D341Med (cell line): ENCODE measurements at places on chromosomes 12 and 14.

- DNase-seq: no peak
Measured at GRCh38 chr12:93938317-93938716, 210.1 kb upstream of the PLXNC1 start.

- no peak for DNase-seq
Measured at GRCh38 chr12:91890742-91891141, 254.9 kb downstream of the BTG1 start.

DNA sequence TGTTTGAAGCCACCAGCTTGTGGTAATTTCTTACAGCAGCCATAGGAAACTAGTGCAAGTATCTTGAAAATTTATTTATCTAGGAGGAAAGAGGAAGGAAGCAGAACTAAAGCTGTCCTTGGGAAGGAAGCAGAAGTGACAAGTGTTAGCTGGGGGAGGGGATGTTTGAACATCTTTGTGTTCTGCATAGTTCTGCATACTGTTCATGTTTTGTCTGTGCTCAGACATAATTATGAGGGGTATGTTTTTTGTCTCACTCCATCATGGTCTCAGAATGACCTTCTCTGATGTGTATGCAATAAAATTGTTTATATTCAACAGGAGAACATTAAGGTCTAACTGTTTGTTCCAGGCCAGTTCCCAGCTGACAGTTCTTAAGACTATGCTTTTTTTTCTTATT lies 606.5 kb downstream of the GALC start:
- DNase-seq: no peak

- DNase-seq: no peak
Measured at GRCh38 chr12:55822228-55822627, 4.4 kb downstream of the ORMDL2 start.

DNA sequence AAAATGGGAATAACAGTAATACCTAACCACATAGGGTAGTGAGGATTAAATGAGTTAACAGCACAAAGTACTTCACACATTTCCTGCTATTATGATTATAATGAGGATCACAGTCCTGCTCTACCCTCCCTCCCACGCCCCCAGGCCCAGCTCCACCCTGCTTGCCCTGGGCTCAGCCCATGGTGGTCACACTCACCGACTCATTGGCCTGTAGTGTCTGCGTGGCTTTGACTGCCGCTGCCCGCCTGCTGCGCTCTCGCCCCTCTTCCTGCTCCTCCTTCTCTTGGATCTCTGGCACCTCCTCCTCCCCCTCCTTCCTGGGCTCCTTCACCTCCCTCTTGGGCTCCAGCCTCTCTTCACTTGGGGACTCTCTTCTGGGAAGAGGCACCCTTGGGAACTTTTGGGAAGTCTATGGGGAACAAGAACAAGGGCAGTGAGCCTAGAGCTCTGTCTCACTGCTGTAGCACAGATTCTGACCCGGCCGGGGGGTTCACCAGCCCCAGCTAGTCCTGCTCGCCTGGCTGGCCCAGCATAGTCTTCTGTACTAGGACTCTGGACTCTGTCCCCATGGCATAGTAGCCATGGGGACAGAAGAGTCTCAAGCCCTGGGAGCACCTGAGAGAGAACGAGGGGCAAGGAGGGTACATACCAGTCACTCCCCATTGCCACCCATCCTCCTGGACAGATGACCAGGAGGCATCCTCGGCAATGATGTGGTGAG lies 7.1 kb upstream of the PNMA1 start:
- no peak for DNase-seq

GRCh38 chr12:44431647-44432343 lies 444.3 kb downstream of the NELL2 start:
- DNase-seq: no peak

DNA sequence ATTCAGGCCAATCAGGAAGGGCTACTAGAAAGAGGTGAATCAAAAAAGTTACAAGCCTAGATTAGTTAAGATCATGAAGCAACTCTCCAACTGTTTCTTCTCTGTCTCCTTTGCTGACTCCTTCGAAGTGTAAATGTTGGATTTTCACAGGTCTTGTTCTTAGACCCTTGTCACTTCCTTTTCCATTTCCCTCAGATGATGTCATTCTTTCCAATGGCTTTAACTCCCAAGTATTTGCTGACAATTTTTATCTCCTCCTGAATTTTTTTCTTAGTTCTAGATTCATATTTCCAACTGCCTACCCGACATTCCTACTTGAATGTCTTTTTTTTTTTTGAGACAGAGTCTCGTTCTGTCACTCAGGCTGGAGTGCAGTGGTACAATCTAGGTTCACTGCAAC lies 10.8 kb downstream of the GAS2L3 start:
- no peak for DNase-seq

- peak; percentile 73 for DNase-seq
Measured at GRCh38 chr12:52307836-52308805, 13.1 kb downstream of the KRT83 start.

DNA sequence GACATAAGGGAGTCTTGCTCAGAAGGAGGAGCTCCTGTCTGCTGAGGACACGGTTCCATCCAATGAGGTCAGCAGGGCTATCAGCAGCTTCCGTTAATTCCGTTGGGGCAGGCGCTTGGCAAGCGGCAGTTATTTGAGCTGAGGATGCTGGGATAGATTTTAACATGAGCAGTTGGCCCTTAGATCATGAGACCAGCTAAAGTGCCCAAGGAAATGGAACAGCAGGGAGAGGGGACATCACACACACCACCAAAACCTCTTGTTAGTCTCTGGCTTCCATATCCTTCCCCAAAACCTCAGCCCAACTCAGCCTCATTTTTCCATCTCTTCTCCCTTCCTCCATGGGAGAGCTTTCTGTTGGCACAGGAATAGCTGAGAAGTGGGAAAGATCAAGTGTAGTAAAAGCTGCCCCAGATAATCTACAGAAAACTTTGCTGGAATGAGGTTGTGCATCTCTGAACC lies 138.7 kb upstream of the PZP start:
- DNase-seq: no peak

- peak; percentile 89 for DNase-seq
Measured at GRCh38 chr14:104976198-104977007, 1.8 kb downstream of the AHNAK2 start.

- no peak for DNase-seq
Measured at GRCh38 chr12:56864318-56864717, 69.9 kb downstream of the SDR9C7 start.

DNA sequence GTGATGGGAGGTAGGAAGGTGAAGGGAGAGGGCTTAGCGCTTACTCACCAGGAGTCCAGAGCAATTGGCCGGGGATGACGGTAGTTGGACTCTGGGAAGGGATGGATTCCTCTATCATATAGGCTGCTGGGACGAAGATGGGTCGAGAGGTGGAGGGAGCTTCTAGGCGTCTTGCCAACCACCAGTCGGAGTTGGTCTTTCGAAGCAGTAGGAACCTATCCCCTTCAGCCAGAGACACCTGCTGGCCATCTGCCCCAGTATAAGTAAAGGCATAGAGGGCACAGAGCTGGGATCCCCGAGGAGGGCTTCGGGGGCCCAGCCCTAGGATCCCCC lies 657 bp downstream of the ARHGAP9 start:
- no peak for DNase-seq

DNA sequence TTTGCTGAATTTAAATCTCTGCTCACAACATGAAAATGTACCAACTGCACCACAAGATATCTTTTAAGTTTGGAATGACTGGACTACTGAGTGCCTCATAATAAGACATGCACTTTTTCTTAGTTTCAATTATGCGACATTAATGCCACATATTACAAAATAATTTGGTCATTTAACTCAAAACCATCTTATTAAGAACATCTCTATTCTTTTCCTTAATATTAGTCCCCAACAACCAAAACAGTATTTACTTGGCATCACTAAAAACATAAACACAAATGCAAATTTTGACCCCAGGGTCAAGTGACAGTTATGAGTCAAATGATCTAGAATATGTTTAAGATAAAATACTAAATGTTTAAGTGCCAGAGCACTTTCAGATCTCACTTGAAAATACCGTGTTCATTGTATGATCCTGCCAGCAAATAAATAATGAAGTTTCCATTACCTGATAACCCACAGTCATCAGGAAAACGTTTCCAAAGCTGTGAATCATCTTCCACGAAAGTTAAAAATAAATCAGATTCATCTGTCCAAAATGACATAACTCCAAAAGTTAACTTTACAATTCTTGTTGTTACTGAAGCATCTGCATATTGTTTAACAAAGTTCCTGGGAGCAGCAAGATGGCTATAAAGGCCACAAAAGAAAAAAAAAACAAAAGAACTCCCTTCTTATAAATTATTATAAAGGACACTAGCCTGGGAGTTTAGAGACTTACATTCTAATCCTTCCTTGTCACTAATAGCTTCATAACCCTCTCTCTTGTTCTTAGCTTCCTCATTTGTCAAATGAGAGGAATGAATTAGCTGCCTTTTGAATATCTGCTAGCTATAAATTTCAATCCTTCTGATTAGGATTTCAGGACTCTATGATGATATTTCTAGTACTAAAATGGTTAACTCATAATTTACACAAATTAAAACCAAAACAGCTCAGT lies 30.5 kb upstream of the AP4S1 start:
- DNase-seq: no peak

- DNase-seq: no peak
Measured at GRCh38 chr12:101891462-101891971, 14.1 kb downstream of the DRAM1 start.

DNA sequence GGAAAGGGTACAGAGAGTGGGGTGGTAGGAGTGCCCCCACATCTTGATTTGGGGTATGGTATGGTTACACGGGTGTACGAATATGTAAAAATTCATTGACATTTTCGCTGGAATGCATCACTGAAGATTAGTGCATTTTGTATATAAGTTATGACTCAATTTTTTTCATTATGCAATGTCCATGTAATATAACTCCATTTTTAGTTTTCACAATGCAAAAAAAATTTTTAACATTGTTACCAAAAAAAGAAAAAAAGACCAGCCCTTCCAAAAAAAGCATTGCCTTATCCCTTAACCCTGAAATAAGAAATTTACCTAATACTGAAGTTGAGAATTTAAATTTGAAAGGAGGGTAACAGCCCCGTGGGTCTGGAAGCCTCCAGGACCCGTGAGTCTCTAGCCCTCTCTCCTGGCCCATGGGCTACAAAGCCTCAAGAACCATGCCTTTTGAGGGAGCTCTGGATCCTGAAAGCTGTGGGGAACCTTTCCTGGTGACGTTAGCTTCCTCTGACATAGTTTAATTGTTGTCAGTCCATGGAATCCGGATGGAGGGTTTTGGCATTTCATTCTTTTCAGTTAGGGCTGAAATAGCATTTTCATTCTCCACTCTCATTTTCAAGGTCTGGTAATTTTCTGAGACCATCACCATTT lies 55.6 kb upstream of the ACTN1 start:
- DNase-seq: no peak

DNA sequence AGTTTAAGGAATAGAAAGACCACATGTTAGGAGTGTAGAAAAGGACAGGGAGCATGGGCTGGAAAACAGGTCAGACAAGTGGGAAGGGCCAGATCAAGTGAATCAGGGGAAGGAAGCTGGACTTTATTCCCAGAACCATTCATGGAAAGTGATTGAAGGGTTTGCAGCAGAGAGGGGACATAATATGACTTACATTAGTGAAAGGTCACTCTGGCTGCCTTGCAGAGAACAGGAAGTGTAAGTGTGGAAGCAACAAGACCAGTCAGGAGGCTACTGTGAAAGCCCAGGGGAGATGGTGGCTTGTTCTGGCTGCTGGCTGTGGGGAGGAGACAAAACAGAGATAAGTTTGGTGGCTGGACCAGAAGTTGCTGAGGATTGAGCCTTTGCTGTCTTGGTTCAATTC lies 69.1 kb downstream of the VCPKMT start:
- DNase-seq: no peak

DNA sequence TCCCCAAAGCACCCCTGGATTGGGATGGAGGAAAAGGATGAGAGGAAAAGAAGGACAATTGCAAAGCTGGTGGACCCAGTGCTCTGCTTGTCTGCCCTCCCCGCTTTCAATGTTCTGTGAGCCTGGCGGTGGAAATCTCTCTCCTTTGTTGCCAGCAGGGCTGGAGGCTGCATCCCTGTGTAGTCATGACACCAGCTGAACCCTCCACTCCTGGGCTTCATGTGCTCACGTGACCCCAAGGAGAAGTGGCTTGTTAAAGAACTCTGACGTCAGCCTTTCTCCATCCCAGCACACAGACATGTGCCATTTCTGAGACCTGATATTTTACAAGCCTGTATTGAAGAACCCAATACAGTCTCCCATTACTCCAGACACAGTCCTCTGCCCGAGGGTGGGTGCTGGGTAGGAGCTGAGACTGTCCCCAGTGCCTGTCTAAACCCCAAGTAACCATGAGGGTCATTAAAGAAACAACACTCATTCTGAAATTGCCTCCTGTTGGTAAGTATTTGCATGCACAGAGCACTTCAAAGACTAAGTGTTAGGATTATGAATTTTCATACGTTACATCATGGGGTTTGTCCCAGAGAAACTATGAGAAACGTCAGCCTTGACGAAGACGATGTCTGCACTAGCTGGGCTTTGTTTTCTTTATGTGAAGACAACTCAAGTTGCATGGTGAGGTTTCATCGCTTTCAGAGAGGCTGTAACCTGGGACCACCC lies 21.7 kb downstream of the GALNT16 start:
- no peak for DNase-seq

DNA sequence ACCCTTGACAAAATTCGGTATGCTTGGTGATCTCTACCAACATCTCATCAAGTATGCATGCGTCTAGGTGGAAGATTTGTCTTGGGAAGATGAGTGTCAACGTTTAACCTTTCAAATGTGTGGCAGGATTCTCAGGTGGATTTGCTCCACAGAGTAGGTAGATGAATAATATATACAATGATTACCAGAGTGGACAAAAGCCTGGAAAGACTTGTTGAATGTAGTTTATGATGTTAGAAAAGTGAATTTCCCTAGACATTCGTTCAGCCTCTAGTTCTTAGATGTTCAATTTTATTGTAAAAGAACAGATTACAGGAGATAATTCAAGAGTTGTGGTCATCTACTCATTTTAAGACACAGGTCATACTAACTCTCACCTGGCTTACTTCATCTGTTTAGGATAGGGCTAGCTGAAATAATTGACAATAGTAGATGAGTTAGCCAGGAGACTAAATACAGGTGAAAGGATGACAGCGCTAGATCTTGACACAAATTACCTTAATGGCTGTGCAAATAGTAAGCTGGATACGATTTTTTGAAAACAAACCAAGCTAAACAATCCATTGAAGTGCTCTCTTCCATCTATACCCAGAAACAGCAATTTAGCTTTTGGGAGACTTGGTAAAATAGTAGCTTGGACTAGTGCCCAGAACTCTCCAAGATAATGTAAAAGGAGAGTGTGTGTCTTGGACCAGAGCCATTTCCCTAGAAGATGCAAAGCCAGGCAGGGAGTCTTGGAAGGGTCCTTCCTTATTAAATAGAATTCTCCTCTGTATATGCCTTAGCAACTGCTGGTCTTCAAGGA lies 168.0 kb downstream of the DACT1 start:
- no peak for DNase-seq

DNA sequence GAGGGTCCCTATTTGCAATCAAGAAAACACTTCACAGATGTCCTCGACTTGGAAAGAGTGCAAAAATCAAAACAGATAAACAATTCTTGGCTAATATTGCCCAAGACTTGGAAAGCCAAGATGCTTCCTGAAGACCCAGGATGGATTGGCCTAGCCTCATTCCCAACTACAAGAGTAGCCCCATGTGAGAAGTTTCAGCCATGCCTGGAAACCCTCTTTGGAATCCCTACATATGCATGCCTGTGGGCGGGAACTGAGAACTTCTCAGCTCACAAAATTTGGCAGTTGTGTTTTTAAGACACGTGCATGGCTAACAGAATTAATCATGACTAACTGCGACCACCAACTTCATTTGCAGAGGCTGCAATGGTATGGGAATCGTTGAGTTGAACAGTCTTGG lies 283.2 kb upstream of the TBX3 start:
- DNase-seq: no peak
